ENCODE measurements at places on chromosomes 5 and 9.
A peak's percentile ranks its signal among the peaks of the same experiment; 100 is the strongest.

GRCh38 chr5:10243660-10244240 lies 5.9 kb downstream of the ATPSCKMT start:
- DNase-seq, result no peak

GRCh38 chr5:39675676-39676075 lies 250.9 kb upstream of the DAB2 start:
- no peak for DNase-seq

DNA sequence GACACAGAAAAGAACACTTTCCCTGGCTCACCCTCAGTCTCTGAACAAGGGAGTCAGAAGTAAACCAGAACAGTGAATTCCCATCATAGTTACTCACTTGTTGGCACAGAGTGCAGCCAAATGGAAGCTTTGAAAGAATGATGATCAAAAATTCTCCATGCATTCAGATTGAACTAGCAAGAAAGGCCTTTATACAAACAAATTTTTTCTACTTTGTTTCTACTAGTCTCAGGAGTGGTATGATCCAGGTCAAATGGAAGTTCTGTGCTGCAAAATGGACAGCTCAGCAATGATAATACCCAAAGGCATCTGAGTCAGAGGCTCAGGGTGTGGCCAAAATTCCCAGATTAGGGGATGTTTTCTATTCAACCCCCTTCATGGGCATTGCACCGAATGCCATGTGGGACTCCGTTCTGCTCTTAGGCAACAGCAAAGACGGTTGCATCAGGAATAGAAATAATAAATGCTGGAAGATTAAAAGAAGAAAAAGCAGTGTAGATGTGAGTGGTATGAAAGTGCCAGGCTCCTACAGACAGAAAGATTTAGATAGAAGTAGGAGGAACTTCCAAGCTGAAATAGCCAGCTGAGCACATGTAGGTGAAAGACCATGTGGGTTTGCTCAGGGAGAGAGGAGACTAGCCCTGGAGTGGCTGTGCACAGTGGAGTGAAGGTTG lies 24.0 kb upstream of the ASPN start:
- DNase-seq, result no peak

DNA sequence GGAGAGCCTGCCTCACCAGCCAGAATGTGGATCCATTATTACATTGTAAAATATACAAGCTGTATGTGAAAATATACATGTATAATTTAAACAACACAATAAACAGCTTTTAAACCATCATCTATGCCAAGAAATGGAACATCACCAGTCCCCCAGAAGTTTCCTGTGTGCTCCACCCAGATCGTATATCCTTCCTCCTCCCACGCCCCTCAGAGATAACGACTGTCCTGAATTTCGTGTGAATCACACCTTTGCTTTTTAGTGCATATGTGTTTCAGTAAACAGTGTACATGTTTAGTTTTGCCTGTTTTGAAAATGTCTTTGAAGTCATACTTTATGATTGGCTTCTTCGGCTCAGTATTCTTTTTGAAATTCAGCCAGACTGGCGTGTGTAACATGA lies 134.6 kb upstream of the MYO10 start:
- no peak for DNase-seq

DNA sequence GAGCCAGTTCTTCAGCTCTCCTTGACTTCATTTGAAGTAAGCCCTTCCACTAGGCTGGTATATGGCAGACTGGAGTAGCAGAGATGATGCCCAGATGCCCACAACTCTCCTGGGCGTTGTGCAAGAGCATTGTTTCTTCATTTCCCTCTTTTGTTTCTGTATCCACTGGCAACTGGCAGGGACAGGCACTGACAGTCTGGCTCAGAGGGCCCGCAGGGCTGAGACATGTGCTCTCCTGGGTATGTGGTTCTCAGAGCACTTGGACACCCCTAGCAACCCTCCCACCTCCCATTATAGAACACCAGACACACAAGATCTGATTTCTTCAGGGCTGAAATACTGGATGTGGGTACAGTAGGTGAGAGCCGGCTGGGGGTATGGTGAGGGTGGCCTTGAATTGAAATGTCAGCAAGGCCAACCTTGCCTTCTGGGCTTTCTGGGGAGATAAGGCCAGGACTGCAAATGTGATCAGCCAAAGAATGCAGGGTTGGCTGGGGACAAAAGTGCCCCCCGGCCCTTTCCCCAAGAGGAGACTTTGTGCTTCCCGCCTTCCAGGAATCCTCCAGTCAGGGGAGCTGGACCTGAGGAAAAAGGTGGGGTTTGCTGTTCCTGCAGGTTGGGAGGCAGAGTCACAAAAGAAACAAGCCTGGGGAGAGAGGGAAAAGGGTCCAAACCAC lies 28.6 kb upstream of the CTNNA1 start:
- no peak for DNase-seq

- no peak for DNase-seq
These were observed 633.0 kb upstream of the C9orf72 start for GRCh38 chr9:28206280-28206679.

- no peak for DNase-seq
These were observed 4.5 kb downstream of the TENT4A start for GRCh38 chr5:6717687-6718086.

- DNase-seq, result no peak
These were observed 68.0 kb upstream of the PIP5K1B start for GRCh38 chr9:68637020-68637419.

GRCh38 chr5:31412324-31412723 lies 119.6 kb downstream of the DROSHA start:
- no peak for DNase-seq

DNA sequence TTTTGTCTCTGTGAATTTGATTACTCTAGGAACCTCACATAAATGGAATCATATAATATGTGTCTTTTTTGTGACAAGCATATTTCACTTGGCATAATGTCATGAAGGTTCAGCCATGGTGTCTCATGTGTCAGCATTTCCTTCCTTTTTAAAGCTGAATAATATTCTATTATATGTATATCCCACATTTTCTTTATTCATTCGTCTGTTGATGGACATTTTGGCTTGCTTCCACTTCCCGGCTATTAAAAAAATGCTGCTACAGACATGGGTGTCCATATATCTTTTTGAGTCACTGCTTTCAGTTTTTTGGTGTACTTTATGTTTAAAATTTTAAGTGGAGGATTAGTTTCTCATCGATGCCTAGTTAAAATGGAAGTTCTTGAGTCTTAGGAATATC lies 59.8 kb upstream of the C5orf63 start:
- DNase-seq, result no peak

DNA sequence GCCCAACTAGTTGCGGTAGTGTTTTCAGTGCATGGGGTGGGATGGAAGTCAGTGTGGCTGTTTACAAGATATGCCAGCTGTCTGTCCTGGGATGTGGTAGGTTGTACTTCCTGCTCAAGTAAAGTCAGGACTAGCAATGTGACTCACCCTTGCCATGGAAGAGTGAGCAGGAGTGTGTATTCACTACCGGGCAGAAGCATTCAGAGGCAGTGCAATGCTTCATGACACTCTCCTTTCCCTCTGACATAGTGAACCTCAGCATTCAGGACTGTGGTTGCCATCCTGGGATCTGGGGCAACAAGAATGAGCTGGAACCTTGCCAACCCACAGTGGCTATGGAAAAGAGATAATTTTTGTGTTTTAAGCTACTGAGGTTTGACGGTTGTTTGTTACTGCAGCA lies 68.9 kb downstream of the BOD1 start:
- DNase-seq, result peak; percentile 26

GRCh38 chr9:124559871-124560270 lies 52.7 kb upstream of the NR5A1 start:
- no peak for DNase-seq

DNA sequence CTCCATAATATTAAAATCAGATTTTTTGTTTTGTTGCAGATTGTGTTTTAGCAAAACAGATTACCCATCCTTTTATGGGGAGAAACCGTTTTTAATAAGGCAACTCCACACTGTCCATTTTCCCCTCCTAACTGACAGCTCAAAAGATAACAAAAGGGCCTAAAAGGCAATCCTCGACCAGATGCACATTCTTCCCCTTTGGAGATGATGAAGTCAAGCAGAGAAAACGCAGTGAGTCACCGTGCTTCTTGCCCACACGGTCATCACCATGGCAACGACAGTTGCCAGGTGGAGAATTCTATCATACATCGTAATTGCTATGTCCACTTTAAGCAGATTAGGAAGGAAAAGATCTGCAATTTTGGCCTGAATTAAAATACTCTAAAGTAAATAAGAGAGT lies 96.4 kb downstream of the DIRAS2 start:
- DNase-seq, result no peak

- DNase-seq, result no peak
These were observed 8.7 kb upstream of the GDA start for GRCh38 chr9:72140586-72140985.

DNA sequence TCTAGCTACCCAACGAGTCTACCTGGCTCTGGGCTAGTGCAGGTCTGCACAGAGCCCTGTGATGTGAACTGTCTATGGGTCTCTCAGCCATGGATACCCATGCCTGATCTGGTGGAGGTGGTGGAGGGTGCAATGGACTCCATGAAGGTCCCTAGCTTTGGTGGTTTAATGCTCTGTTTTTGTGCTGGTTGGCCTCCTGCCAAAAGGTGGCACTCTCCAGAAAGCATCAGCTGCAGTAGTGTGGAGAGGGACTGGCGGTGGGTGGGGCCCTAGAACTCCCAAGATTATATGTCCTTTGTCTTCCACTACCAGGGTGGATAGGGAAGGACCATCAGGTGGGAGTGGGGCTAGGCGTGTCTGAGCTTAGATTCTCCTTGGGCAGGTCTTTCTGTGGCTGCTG lies 290.1 kb downstream of the AGTPBP1 start:
- DNase-seq, result no peak

DNA sequence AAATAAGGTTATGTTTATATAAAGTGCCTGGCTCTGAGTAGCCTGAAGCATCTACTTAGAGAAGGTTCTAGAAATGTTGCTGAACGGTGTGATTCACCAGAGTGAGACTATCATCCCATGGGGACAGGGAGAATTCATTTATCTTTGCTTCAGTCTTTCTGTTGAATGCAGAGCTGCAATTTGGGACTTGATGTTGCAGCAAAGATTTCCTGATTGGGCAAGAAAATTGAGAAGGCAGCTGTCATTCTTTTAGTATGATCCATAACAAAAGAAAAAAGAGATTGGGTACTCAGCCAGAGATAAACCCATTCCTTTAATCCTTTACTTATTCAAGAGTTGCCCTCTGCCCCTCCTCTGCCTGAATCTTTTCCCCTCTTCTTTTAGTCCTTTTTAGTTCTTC lies 456.3 kb upstream of the WWC1 start:
- DNase-seq, result no peak

DNA sequence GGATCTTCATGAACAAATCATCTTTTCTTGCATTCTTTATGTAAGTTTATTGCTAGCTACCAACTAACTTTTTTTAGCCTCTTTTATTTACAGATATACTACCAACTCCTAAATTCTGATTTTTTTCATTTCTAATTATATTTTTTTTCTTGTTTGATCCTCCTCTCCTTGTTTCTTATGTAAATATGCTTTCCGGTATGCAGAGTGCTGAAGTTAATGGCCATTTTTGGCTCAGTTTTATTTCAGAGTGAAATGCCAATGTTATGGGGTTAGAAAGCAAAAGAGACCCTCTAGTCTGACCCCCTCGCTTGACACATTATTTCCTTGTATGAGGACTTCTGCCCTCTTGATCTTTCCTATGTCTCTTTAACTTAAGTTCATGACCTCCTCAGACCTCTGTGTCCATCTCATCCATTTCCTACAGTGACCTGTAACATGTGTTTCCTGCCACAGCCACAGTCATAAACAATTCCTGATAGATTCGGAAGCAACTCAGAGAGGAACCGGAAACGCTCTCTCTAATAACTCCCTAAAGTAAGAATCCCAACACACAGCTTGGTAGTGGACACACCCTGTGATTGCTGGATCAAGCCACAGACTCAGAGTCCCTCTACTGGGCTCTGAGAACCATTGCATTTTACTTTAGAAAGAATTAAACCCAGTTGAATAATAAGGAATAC lies 42.9 kb upstream of the AFAP1L1 start:
- no peak for DNase-seq

- no peak for DNase-seq
These were observed 471.8 kb upstream of the ACO1 start for GRCh38 chr9:31912636-31913035.

DNA sequence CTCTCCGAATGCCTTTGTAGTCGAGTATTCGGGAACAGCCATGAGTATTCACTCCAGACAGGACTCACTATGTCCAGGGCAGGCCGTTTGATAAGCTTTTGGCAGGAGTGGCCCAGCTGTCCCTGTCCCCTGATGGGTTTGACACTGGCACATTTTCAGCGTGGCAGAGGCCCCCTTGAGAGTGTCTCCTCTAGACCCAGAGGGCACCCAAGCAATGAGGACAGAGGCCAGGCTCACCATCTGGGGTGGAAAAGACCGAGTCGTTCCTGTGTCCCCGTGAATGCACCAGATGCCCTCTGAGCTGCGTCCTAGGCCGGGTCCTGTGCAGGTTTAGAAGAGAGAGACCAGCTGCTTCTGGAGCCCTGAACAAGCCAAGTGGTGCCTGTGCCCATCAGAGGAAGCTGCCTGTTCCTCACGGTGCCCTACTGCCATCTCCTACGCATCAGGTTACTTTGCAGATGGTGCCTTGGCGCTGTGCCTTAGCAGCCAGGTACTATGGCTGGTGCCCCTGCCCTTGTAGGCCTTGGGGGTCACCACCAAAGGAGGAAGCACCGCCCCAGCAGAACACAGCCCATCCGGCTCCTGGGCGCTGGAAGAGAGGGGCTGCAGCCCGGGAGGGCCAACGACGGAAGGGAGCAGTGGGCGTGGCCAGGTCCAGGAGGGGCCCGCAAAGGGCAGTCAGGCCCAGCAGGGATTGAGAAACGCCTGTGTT lies 42.4 kb downstream of the LRSAM1 start:
- no peak for DNase-seq

DNA sequence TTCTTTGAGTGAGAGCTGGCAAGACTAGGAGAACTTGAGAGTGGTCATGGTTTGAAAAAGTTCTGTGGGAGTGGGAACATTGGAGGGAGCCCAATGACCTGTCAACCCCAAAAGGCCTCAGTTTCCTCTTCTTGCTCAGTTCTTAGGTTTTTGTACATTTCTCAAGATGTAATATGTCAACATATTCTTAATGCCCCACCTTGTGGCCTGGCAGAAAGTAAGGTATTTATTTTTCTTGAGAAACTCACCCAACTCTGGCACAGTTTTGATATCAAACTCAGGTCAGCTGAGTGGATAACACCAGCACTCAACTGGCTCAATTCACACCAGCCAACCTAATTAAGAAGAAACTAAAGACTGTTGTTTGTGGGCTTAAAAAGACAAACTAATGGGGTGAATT lies 123.0 kb upstream of the SLC27A6 start:
- no peak for DNase-seq

DNA sequence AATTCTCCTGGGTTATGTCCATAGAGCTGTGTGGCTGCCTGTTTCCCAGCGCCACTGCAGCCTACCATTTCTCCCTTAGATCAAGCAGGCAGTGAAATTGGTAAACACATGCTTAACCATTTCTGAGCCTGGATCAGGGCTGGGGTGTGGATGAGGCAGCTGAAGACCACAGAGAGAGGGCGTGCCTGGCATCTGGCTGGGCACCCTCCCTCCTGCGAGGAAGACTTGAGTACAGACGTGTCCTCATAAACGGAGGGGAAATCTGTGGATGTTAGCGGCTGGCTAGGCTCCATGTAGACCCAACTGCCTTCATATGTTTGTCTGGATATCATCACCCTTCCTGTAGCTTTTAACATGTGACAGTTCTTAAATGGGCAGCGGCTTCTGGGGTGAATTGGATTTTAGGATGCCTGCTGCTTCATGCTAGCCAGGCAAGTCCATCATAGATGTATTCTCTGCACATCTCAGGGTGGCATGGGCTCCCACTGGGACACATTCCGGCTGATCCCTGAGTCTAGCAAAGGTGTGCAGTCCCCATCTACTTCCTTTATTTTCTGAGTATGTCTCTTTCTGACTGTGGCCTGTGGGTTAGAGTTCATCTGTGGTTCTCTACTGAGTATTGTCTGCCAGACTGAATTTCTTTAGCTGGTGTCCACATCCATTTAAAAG lies 11.0 kb downstream of the RGS3 start:
- no peak for DNase-seq
